EH (cell line): ENCODE measurements at places on chromosomes 3 and 15.

GRCh38 chr3:181728470-181729340 lies 17.0 kb downstream of the SOX2 start:
- no peak for DNase-seq

DNA sequence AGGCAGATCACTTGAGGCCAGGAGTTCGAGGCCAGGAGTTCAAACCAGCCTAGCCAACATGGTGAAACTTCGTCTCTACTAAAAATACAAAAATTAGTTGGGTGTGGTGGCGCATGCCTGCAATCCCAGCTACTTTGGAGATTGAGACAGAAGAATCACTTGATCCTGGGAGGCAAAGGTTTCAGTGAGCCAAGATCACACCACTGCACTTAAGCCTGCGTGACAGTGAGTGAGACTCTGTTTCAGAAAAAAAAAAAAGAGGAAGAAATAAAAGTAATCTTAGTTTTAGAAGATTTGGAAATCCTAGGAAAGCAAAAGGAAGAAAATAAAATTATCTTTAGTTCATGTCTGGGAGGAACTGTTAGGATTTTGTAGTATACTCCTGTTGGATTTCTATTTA lies 77.2 kb downstream of the IL12A start:
- no peak for DNase-seq

GRCh38 chr3:149717391-149718056 lies 34.8 kb downstream of the COMMD2 start:
- peak; percentile 76 for DNase-seq

DNA sequence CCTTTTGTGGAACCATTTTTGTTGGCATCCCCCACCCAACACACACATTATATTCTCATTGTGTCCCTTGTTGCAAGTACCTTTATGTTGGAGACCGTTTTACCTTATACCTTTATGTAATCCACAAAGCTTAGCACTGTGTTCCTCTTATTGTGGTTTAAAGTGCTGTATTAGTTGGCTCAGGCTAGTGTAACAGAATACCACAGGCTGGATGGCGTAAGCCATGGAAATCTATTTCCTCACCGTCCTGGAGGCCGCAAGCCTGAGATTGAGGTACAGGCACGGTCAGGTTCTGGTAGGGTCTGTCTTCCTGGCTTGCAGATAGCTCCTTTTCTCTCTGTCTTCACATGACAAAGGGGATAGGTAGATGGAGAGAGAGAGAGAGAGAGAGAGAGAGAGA lies 302.8 kb downstream of the ROBO2 start:
- DNase-seq, result no peak

DNA sequence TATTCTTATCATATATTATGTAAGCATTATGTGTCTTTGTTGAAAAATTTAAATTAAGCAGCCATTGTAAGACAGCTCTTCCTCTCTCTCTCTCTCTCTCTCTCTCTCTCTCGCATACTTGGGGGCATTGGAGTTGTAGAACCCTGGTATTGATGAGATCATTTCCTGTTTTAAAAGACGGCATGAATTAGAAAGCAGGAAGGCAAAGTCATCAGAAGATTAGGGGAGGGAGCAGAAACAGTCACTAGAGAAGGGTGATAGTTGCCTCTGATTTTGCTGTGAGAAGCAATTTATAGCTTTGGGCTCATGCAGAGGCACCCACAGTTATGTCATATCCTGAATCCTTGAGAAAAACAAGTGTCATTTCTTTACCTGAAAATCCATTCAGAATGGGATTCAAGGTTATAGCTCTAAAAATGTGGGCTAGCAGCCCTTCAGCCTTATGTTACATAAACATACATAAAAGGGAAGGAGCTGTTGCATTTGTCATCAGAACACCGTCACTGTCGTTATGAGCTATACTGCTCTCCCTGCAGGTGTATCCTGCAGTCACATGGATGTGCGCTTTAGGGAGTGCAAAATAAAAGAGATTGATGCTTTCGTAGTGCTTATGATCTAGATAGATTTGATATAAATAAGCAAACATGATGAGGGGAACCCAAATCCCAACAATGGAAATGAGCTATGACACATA lies 213.8 kb downstream of the NR1D2 start:
- peak; percentile 18 for DNase-seq

DNA sequence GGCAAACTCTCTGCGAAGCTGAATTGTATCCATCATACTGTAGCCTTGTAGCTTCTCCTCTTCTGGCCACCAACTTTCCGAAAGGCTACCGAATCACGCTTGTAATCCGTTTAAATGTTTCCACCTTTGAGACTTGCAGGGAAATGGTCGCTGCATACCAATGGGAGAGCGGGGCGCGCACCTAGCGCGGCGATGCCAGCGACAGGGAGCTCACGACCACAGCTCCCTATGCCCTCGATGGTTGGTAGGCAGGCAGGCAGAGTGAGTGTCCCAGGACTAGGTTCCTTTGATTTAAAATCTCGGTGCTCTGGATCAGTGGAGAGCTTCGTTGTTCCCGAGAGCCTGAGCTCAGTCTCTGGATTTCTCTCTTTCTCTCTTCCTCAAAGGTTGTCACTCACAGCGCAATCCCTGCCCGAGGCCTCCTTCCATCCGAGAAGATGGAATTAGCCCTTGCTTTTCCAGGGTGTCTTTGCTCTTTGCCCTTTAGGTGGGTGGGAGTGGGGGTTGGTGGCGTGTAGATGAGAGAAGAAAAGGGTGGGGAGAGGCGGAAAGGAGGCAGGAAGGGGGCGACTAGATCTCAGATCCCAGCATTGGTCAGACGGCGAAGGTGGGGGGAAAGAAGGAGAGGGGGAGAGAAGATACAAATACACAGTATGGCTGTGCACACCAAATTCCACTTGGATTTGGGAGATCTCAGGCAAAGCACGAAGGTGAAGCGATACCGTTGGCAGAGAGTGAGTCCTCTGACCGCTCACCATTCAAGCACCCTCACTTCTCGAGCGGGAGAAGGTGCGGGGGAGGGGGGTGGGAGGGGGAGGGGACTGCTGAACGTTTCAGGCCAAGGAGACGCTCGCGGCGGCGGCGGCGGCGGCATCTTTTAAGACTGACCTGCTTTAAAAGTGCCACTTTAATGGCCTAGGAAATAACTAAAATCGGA lies at the start of gene SLITRK3:
Gene SLITRK3, minus strand, starts transcription at position 745 of the 937 bp plus-strand sequence. CDS start 5,554 bp downstream, outside the sequence.
- no peak for DNase-seq

DNA sequence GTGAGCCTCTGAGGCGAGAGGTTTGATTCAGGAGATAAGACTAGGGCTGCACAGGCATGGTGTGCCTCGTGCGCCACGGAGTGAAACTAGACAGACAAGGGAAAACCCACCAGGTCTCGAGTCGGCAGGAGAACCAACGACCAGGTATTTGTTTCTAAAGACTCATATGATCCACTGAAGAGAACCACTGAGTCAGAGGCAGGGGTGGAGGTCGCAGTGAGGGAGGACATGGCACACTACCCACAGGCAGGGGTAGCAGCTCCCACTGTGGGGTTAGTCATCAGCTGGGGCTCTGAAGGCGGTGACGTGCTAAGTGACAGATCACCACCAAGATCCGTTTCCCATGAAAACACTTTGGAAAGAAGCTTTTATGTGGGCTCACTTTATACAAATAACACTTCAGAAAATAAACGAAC lies 45.7 kb downstream of the CHSY1 start:
- peak; percentile 66 for DNase-seq

DNA sequence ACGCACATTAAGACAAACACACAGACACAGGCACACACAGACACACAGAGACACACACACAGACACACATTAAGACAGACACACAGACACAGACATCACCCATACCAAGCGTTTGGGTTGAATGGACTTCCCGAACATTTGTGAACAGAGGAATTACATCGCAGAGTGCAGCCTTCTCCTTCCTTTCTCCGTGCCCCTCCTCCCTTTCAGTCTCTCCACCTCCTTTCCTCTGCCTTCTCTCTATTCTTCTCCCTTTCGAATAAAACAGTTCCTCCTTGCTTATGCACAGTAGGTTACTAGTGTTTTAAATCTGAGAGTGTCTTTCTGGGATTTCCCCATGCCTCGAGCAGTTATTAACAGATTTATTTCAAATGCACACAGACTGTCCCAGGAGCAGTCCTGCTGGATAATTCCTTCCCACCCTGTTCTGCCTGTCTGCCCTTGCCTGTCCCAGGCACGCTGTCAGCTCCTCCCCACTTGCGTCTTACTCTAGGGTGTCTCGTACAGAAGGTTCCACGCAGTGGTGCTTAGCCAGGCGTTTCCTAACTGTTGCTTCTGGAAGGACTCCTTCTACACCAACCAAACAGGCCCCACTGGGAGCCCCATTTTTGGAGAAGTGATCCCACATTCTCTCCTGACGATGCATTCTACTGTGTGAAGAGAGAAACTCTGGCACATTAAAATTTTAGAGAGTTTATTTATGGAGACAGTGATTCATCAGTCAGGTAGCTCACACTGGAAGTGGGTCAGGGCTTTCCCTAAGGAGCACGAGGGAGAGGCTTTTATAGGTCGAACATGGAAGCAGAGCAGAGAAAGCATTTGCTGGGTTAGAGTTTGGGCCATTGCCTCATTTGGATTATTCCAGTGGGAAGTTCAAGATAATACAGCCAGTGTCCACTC lies 163.8 kb downstream of the SV2B start:
- peak; percentile 51 for DNase-seq

DNA sequence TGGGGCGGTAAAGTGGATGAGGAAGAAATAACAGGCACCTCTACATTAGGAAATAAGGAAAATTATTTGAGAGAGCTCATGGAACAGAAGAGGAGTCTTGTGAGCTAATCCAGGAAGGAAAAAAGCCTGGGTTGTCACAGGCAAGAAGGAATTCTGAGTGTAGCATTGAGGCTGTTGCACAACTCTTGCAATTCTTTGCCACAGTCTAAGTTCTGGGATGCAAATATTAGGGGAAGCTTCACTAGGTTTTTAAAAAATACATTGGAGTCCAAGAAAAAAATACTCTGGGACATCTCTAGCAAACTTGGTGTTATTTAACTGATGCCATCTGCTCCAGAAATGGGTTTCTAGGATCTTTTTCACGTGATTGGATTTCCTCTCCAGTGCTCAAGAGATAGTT lies 122.3 kb downstream of the SPATA16 start:
- no peak for DNase-seq

DNA sequence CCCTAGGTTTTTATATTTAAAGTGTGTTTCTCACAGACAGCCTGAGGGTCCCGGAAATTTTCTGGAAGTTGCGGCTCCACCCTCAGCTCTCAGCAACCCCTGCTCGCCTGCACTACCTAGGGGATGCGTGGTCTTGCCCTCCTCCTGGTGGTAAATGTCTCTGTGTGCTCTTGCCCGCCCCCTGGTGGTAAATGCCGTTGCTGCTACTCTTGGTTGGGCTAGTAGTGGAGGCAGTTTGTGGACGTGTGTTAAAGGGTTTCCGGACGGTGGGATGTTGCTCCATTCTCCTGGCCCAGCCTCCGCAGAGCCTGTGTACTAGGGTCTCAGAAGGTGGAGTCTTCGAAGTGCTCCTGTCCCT lies 27.4 kb downstream of the STOML1 start:
- peak; percentile 79 for DNase-seq

GRCh38 chr15:58520464-58520863 lies 88.7 kb downstream of the LIPC start:
- DNase-seq, result no peak

DNA sequence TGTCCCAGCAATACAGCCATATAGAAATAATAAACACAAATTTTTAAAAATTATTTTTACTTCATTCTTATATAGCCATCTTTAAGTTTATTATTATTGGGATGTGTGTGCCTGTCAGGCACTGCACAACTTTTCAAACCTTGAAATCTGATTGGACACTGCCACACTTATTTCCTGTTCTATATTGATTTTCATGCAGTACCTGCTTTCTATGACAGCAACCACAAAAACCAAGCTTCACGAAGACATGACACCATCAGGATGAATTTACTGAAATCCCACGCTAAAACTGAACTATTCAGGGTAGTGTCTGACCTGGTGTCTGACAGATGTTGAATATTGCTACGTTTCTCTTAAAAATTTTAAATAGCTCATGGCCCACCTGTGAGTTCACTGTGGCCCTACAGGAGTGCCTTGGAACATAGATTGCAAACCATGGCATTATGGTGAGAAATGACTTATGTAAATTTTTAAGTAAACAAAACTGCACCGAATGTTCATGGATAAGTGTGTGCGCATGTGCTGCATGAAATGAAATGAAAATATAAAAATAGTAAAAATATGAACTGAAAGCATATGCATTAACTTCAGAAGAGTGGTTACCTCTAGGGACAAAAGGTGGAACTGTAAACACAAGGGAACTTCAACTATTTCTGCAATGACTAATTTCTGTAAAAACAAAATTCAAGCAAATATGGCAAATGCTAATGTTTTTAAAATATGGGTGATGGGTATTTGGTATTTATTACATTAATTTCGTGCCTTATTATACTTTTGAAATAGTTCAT lies 152.3 kb downstream of the ZBTB20 start:
- DNase-seq, result no peak

GRCh38 chr15:38534691-38535090 lies 29.9 kb downstream of the RASGRP1 start:
- DNase-seq, result no peak

DNA sequence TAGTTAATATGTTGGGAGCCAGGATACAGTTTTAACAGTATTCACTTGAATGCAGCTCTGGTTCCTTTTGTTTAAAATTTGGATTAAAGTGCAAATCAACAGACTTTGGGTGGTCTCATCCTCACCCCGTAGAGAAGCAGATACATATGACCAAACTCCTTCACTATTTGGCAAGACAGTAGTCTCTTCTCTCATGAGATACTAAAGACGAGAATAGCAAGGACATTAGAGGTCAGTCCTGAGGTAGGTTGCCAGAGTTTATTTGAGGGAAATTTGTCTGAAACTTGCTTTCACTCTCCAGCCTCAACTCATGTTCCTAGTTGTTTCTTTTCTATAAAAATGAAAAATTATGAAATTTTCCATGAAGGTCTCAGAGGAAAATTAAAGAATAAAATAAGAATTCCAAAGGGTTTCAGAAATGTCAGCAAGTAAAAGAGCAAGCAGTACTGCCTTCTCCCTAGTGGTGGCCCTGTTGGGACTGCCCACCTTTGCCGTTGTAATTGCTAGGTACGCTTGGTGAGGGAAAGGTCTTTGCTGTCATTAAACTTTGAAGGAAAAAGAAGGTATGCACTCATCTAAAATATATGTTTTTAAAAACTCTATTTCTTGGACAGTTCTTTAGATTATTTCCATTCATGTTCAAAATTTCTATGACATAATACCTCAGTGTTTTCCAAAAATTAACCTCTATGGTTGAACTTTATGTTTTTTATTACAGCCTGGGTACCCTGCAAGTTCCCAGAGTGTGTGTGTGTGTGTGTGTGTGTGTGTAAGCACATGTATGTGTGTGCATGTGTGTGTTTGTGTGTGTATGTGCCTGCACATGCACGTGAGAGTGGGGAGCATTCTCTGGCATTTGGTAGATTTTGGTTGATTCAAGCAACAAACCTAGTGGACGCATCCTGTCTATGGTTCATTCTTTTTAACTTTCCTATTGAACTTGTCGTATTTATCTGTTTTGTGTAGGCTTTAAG lies 111.4 kb downstream of the CMSS1 start:
- no peak for DNase-seq

DNA sequence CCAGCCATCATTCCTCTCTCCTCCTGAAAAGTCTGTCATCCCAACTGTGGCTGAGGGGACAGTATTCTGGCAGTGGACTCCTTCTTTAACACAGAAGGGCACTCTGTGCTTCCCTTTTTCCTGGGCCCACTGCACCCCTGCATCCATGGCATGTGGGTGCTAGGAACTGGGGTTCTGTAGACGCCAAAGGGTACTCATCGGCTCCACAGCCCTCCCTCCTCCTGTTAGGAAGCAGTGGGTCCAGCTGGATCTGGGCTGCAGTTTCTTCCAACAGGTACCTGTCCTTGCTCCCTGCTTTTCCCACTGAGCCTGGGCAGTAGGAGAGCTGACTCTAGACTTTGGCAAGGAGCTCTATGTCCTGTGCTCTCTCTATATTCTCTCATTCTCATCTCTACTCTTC lies 6.4 kb upstream of the MANF start:
- DNase-seq, result no peak

- peak; percentile 59 for DNase-seq
Observed at GRCh38 chr15:28881170-28881569, 4.6 kb upstream of the APBA2 start.
